ENCODE measurements at places on chromosomes 6 and 20.
A peak's percentile ranks its signal among the peaks of the same experiment; 100 is the strongest.

DNA sequence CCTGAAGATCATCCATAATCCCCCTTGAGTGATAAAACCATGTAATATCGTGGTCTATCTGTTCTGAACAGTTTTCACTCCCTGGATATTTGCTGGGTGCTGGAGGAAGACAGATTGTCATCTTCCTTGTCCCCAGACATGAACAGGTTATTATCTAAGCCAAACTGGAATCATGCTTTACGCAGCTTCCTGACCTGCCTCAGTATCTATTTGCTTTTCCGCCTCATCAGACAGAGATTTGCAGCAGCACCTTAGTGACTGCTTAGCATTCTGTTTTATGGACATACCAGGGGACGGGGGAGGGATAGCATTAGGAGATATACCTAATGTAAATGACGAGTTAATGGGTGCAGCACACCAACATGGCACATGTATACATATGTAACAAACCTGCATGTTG is 124.6 kb downstream of the SLC23A2 start:
- DNase-seq, result no peak

DNA sequence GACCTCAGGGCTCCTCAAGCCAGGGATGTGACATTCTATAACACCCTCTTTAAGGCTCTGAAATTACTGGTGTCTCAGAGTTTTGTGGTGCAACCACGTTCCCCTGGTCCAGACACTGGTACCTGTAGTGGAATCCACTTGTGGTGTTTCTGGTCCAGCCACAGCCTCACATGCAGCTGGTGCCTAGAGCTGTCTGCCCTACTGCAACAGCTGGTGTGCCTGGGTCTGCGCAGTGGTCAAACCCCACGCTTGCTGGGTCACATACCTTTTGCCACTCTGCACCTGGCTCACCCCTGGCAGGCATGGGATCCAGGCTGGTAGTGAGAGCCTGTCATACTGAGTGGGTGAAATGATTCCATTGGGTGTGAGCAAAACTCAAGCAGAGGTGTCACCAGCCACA is 1230.2 kb upstream of the EYS start:
- no peak for DNase-seq

DNA sequence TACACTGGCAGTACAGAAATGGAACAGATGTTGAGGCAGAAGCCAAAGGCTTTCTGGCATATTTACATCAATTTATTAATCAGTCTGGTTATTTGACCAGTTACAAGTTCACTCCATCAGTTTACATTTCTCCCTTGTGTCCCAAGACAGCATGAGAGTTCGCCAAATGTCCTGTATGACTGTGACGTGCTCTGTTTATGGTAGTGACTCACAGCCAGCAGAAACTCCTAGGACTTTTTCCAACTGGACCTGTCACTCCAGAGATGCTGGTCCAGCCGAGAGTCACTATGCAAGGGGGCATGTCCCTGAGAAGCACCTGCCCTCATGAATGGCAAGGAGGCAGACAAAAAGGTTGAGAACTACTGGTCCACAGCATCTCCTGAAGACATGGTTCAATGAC is 160.0 kb downstream of the LRFN2 start:
- DNase-seq, result no peak

GRCh38 chr20:4256874-4257273 is 241.5 kb upstream of the RNF24 start:
- no peak for DNase-seq

DNA sequence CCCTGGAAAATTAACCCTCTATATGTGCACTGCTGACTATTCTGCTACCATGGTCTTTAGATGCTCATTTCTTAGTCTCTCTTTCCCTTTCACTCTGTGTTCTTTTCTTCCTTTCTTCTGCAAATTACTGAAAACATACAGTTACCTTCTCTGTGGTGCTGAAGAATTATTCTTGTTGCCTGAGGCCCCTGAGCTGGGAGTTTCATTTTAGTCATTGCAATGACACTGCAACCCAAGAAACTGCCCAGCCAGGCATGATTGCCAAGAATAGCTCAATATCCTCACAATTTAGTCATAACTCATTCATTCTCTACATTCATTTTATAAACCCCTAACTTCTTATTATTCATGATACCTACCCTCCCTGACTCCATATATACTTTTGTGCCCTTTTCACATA is 245.8 kb upstream of the RAB32 start:
- DNase-seq, result no peak

GRCh38 chr6:33762713-33763112 is 16.0 kb upstream of the IP6K3 start:
- DNase-seq, result no peak

- no peak for DNase-seq
Observed at GRCh38 chr20:23257848-23258746, 92.5 kb upstream of the NXT1 start.

GRCh38 chr6:153208706-153209105 is 77.6 kb upstream of the RGS17 start:
- no peak for DNase-seq

DNA sequence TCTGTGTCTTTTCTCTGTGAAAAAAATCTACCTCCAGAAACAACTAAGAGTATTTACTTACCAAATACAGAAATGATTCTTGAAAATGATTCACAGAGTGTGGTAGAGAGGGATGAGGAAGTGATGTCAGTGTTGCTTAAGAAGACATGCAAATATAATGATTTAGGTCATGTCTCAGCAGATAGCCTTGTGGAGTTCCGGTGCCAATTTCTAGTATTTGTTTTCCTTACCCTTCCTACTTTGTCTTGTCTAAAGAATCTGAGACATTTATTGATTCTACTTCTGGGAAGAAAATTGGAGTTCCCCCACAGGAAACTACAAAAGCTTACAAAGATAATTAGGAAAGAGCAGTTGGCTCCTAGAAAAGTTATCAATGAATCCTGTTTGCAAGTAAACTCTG is 68.8 kb downstream of the GJA1 start:
- DNase-seq, result no peak

GRCh38 chr6:157896932-157897331 is 73.9 kb downstream of the SNX9 start:
- DNase-seq, result no peak

DNA sequence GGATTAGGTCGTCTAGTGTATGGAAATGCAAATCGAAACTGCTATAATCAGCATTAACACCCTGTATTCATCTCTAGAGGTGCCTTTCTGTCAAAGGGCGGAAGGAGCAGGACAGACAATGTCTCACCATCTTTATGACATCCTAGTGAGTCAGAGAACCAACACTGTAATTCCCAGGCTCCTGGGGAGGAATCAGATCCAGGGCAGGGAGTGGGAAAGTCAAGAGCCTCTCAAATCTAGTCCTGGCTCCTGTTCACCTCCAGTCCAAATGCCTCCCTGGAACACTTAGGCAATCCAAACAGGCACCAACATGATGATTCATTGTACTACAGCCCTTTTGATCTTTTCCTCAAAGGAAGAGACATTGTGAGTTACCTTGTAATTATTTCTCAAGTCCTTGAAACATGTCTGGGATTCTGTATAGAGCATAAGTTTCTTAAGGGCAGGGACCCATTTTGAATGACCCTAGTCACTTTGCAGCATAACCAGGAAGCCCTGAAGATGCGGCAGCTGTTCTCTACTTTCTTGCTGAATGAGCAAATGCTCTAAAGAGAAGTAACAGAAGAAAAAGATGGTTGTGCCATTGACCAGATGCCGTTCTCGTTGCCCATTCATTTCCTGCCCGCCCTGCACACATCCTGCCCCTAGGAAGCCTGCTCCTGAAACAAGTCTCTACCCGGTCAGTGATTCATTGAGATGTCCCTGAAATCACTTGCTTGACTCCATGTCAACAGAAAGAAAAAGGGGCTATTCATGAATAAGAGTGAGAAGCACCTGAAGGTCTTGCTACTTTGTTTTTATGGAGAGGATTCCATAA is 112.8 kb upstream of the JARID2 start:
- no peak for DNase-seq

DNA sequence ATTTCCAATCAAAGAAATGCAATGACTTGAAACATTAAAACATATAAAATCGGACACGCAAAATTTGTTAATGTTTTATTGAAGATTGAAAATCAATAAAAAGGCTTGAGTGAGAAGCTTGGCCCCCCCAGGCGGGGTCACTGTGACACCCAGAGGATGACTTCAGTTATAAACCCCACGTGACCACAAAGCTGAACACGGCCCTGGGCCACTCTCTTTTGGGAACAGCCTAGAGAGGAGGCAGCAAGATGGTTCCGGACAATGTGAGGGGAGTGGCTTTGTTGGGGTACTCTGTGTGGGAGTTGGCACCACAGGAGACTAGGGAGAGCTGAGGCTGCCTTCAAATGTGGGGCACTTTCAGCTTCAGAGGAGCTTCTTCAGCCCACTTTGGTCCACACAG is 172.5 kb downstream of the LRFN2 start:
- DNase-seq, result no peak

GRCh38 chr20:59001449-59002171 is 5.4 kb downstream of the CTSZ start:
- DNase-seq, result no peak

DNA sequence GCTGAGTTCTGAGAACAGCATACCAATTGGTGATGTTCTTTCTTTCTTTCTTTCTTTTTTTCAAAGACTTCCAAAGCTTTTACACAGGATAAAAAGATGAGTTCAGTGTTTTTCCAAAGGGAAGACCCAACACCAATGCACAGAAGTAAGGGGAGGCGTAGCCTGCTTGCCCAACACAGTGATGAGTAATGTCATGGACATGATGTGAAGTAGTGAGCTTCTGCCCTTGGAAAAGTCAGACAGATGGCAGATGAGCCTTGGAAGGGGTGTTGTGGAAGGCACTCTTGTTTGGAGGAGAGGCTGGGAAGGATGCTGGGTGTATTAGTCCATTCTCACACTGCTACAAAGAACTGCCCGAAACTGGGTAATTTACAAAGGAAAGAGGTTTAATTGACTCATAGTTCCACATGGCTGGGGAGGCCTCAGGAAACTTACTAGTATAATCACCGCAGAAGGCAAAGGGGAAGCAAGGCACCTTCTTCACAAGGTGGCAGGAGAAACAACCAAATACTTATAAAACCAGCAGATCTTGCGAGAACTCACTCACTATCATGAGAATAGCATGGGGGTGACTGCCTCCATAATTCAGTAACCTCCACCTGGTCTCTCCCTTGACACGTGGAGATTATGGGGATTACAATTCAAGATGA is 12.6 kb downstream of the LRP11 start:
- DNase-seq, result no peak

DNA sequence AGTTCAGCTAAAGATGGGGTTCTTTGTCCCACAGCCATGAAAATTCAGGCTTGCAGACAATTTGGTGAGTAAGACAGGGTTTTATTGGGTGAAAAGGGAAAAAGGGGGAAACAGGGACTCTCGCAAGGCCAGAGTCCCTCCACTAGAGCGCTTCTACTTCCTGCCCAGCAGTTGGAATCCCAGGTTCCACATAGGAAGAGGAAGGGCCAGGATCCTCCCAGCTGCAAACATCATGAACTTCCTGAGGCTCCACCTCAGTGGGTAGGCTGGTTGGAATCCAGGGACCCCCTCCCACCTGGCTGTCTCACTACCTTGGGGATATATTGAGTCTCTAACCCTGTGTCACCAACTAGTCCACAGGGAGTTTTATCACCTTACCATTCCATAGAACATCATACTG is 39.5 kb upstream of the PRSS16 start:
- DNase-seq, result no peak

- no peak for DNase-seq
Observed at GRCh38 chr6:68069921-68070710, 565.0 kb upstream of the ADGRB3 start.

- no peak for DNase-seq
Observed at GRCh38 chr6:144659202-144660182, 374.4 kb downstream of the UTRN start.

GRCh38 chr6:34236131-34236442 is 586 bp upstream of the HMGA1 start:
- DNase-seq, result no peak

DNA sequence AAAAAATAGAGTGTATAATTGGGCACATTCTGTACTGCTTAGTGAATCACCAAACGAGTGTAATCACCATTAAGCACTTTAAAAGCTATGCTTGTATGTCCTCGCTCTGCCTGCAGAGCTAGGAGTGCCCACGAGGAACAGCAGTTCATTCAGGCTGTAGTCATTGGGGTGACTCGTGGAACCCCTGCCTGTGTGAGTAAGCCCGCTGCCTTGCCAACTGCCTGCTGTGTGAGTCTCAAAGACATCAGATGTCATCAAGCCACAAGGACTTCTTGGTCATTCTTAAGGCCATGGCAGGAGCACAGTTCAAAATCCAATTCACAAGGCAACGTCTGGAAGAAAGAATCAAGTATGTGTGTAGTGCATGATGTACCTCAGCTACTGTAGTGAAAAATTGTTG is 60.4 kb downstream of the FOXO3 start:
- DNase-seq, result peak; percentile 27

DNA sequence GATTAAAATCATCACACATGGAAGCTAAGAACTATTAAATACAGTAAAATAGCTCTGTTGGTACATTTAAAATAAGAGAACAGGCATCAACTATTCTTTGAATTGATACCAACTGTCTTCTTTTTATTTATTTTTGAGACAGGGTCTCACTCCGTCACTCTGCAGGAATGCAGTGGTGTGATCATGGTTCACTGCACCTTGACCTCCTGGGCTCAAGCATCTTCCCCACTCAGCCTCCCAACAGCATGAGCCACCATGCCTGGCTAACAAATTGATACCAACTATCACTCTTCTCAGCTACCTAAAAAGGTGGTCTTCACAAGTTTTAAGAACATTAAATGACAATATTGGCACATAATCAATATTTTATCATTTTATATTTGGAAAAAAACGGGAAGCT is 7.8 kb upstream of the PNISR start:
- no peak for DNase-seq
